ENCODE measurements at places on chromosomes 6 and 20. TPM values are rescaled to one million over a fixed set of nuclear protein-coding genes. Genes with fewer than 3 reads are reported as not detected.

OR12D3 gene
- total RNA-seq: not detected

DNA sequence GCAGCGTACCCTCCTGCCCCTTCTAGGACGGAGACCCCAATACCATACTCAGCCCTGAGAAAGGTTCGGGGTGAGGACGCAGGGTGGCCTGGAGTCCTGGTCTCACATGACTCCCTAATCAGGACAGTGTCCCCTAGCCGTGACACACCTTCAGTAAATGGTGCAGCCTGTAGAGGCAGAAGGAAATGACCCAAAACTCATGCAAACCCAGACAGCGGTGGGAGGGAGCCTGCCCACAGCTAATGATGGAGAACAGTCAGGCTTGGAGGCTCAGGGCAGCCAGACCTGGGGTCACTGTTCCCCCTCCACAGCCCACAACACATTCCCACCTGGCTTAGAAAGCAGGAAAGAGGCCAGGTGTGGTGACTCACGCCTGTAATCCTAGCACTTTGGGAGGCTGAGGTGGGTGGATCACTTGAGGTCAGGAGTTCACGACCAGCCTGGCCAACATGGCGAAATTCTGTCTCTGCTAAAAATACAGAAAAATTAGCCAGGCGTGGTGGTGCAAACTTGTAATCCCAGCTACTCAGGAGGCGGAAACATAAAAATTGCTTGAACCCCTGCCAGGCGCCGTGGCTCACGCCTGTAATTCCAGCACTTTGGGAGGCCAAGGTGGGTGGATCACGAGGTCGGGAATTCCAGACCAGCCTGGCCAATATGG is 8.8 kb upstream of the HMGA1 start:
- no peak for DNase-seq

DNA sequence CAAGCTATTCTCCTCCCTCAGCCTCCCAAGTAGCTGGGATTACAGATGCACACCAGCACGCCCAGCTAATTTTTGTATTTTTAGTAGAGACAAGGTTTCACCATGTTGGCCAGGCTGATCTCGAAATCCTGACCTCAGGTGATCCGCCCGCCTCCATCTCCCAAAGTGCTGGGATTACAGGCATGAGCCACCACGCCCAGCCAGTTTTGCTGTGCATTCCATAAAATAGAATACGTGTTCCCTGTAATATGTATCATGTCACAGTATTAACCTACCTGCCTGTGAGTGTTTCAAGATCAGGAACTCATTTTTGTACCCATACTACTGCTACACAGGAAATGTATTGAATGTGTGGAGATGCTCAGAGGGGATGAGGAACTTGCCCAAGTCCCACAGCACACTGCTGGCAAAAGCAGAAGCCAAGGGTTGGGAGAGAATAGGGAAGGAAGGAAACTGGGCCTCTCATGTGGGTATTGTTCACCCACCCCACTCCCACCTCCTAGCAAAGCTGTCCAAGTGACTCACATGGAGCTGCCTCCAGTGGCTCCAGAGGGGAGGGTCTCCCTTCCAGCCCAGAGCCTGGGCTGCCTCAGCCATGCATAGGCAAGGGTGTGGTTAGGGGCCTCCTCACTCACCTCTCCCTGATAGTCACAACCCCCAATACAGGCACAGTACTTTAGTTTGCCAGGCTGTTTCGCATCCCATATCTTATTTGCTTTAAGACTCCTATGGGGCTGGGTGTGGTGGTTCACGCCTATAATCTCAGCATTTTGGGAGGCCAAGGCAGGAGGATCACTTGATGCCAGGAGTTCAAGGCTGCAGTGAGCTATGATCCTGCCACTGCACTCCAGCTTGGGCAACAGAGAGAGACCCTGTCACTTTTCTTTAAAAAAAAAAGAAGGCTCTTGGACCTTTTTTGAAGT is 9.4 kb downstream of the HM13 start:
- no peak for DNase-seq

LSM14B gene
- total RNA-seq: 34.3 TPM

ETV7 gene
- total RNA-seq: 1.9 TPM

Measured in GM12878 (cell line).